ENCODE measurements at places on chromosomes 13 and 19.

GRCh38 chr13:67369895-67370660 is 139.9 kb upstream of the PCDH9 start:
- peak; percentile 83 for DNase-seq

DNA sequence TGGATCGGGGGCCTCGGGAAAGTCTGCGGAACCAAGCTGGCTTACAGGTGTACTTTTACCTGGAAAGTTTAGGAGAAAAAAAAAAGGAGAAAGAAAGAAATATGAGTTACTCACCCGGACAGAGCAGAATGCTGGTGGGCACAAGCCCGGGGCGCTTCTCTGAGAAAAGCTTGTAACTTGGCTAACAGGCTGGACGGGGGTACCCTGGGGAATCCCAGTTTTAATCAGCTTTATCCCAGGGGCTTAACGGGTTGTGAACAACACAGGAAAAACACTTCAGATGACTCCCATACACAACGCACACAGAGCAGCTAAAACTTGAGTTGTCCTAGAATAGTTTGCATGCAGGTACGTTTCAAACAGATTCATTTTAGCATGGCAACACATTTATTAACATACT is 37.3 kb downstream of the KLF2 start:
- DNase-seq, result no peak

GRCh38 chr19:8307965-8308866 is at the start of gene CD320:
TSS of gene CD320 (minus strand) at chr19:8308358. CDS start at chr19:8308290, 68 bp downstream.
- peak; percentile 78 for DNase-seq

- DNase-seq, result no peak
These were observed 33.1 kb upstream of the CYP2S1 start for GRCh38 chr19:41159881-41160280.

- no peak for DNase-seq
These were observed 1.6 kb downstream of the NACC1 start for GRCh38 chr19:13119627-13120026.

GRCh38 chr19:48683349-48683748 is 10.5 kb upstream of the NTN5 start:
- no peak for DNase-seq

DNA sequence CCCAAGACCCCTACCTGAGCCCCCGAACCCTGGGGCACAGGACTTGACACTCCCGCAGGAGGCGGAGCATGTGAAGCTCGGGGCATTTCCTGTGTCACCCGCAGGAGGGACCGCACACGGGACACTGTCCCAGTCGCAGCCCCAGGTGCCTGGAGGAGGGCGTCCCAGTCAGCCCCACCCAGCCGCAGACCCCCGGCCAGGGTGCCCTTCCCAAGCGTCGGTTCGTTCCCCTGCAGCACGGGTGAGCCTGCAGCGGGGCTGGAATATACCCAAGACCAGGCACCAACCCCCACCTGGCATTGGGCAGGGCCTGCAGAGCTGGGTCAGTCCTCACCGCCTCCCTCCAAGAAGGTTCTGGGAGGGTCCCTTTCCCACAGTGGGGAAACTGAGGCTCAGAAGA is 21.6 kb downstream of the TCF3 start:
- no peak for DNase-seq

GRCh38 chr19:43784241-43784980 is 3.6 kb upstream of the KCNN4 start:
- DNase-seq, result peak; percentile 56

GRCh38 chr13:47004540-47004939 is 107.7 kb upstream of the HTR2A start:
- no peak for DNase-seq

- no peak for DNase-seq
These were observed 609.8 kb downstream of the LMO7 start for GRCh38 chr13:76245920-76246319.

DNA sequence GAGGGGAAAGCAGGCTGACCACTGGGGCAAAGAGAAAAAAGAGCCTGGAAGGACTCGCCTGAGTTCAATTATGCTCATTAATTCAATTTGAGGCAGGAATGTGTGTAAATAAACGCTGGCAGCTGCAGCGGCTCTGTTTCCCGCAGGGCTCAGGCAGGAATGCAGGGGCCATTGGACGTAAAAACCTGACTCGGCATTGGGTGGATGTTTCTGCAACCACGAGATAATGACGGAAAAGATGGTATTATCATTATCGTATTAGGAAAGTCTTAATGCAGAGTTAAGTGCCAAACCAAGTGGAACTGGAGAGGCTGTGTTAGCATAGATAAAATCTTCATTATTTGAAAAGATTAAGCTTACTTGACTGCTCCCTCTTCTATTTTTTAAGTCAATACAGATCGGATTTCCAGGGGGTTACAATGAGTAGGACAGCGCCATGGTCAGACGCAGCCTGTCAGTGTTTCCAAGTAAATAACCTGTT is 169.8 kb downstream of the SHISA2 start:
- peak; percentile 94 for DNase-seq

GRCh38 chr13:114296902-114297301 is 15.5 kb downstream of the UPF3A start:
- no peak for DNase-seq

DNA sequence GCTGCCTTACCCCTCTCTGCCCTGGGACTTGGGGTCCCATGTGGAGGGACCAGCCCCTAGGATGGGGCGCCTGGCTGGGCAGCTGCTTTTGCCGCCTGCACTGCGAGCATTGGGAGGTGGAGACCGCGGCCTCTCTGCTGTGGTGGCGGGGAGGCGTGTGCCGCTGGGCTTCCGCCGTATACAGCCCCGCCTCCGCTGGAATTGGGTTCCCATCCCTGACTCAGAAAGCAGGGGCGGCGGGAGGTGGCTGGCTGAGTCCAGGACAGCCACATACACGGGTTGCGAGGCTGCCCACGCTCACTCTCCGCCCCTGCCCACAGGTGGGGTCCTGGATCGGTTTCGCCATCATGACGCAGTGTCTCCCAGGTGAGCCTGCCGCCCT is 6.6 kb downstream of the NDUFB7 start:
- no peak for DNase-seq

- DNase-seq, result no peak
These were observed 201.0 kb upstream of the RXFP2 start for GRCh38 chr13:31538067-31539042.

DNA sequence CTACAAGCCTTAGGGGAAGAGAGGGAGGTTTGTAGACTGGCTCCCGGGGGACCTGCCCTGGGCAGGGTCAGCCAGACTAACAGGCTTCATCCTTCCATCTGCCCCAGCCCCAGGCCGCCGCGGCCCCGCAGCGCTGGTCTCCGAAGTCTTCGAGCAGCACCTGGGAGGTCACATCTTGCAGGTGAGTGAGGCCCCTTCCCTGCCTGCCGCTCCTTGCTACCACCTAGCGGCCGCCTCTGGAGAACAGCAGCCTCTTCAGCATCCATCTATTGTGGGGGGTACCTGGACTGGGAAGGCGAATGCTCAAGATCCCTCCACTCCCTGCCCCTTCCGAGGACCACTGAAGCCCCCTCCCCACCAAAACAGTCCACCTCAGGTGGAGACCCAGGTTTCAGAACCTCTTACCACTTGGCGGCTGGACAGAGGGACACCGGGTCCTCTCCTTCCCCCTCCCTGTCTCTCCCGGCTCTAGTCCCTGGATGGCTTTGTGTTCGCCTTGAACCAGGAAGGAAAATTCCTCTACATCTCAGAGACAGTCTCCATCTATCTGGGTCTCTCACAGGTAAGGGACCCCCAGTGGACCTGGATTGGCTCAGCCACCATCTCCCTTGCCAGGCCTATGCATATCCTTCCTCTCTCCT is 12.7 kb downstream of the NPAS1 start:
- no peak for DNase-seq

DNA sequence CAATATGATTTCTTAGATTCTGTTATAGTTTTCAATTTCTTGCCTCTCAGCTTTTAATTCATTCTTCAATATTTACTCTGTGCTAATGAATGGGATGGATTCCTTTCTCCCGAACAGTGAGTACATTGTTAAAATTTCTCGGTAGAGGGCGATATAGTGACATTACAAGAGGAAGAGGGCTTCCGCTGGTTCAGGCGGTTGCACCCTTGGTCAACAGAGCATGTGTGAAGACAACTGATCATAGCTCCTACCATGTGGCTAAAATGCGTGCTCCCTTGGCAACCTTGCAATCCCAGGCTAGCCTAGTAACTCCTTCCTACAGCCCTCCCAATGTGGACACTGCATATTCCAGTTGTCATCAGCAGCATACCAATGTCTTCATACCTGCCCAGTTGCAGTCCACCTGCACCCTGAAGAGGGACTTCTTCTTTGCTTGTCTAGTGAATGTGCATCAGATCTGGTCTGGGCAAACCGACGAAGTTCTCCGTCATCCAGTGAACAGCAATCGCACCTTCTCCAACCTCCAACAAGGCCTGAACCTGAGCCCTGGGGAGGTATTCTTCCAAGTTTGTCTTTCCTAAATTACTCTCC is 653.0 kb upstream of the GPC6 start:
- peak; percentile 2 for DNase-seq

- DNase-seq, result no peak
These were observed 393.3 kb downstream of the DIAPH3 start for GRCh38 chr13:59770451-59770850.

GRCh38 chr19:13804830-13805683 is 9.8 kb downstream of the ZSWIM4 start:
- no peak for DNase-seq

DNA sequence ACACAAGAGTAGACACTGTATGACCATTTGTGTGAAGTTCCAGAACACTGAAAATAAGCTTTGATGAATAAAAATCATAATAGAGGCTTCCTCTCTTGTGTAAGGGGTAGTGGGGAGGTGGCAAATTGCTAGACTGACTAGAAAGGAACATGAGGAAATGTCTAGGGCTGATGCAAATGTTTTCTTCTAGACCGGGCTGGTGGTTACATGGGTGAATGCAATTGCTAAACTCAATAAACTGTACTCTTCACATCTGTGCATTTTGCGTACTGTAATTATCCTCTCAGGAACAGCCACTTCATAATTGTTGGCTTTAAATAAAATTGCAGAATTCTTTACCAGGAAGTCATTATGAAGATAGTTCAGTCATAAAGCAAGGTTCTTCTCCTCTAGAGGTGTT is 5.2 kb upstream of the KBTBD7 start:
- DNase-seq, result no peak

DNA sequence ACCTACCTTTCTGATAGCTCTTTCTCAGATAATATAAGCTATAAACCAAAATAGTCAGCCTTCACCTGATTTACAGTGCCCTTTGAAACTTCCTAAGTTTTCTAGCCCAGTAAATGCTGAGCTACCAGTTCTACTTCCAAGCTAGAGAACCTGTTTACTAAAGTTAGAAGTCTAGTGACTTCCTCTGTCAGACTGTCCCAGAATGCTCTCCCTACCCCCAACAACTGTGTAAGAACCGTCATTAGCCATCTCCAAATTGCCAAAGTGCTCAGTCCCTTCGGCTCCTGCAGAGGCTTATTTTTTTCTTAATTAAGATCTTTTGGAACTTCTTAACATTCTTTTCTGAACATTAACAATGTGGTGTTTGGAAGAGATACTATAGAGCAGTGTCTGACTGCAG is 3.2 kb upstream of the ABCC4 start:
- DNase-seq, result no peak

DNA sequence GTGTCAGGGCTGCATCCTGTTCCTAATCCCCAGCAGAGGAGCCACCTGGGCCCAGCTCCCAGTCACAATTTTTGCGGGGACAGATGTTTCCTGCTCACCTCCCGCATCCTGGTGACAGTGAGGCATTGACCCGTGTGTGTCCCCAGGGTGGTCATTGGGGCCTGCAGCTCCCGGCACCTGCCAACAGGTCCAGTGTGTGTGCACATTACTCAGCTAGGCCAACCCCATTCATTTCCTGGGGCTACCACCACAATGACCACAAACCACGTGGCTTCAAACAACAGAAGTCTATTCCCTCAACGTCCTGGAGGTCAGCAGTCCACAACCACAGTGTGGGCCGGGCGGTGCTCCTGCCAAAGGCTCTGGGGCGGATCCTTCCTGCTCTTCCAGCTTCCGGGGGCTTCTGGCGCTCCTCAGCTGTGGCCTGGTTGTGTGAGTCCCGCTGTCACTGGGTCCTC is 11.9 kb upstream of the F2RL3 start:
- DNase-seq, result peak; percentile 57

DNA sequence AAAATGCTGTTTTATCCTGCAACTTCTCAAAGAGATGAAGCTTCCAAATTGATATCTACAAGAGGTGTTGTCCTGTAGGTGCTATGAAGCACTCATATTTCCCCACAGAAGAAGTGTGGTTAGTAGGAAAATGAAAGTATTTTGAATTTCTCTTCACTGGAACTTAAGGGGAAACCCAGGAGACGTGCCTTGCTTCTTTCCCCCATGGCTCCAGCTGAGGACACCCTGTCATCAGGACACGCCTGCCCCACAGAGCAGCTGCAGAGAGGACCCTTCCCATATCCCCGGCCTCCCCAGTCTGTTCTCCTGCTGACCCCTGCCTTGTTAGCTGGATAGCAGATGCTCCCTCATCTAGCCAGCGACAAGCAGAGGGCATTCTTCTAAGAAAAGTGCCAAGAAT is 371.3 kb downstream of the COG6 start:
- DNase-seq, result no peak

DNA sequence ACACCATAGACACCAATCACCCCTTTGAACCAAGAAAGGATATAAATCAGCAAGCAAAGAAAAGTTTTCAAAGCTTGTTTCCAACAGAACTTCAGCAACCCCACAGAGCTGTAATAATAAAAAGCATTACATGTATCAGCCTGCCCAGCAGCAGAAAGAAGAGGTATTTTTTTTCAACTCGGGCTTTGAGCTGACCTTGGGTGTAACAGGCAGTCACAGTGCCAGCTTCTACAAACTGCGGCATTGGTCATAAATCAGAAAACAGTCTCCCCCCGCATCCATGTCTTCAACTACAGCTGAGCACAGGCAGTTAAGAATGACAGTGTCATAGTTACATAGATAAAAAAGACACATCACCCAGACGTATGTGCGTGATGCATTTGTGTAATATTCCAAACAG is 671.0 kb upstream of the SLITRK1 start:
- DNase-seq, result no peak

GRCh38 chr13:80900561-80900960 is 559.6 kb upstream of the SPRY2 start:
- no peak for DNase-seq

DNA sequence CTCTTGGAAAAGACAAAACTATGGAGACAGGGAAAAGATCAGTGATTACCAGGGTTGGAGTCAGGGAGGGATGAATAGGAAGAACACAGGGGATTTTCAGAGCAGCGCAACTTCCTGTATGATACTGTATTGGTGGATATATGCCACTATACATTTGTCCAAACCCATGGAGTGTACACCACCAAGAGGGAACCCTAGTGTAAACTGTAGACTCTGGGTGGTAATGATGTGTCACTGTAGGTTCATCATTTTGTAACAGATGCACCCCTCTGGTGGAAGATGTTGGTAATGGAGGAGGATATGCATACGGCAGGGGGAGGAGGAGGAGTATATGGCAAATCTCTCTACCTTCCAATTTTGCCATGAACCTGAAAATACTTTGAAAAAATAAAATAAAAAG is 68.1 kb downstream of the UFM1 start:
- DNase-seq, result no peak

GRCh38 chr19:1909761-1910080 is 4.5 kb downstream of the ADAT3 start:
- DNase-seq, result no peak
